Tibial nerve (tissue), 4 donors: ENCODE measurements at places on chromosomes 12 and 14. TPM values are rescaled to one million over a fixed set of nuclear protein-coding genes. Genes with fewer than 3 reads are reported as not detected.

DNA sequence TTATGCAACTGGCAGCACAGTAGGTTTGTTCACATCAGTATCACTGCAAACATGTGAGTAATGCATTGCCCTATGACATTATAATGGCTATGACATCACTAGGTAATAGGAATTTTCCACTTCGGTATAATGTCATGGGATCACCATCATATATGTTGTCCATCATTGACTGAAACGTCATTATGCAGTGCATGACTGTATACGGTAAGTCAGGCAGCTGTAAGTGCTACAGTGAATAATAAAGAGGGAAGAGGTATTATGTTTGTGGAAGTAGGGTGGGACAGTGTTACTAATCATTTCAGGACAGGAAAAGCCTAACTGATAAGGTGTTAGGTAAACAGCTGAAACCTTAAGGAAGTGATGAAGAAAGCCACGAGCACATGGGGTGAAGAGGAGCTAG lies 68.1 kb downstream of the ANO4 start:
- H3K27ac ChIP-seq = no peak overlapping the region
- no peak overlapping the region for H3K4me3 ChIP-seq
- no peaks in the 10 kb centered on the region for H3K27me3 ChIP-seq
- DNase-seq = no peak
- no peaks in the 10 kb centered on the region for H3K4me1 ChIP-seq
- H3K36me3 ChIP-seq = no peaks in the 10 kb centered on the region

GRCh38 chr12:29781705-29782266 lies 2.0 kb downstream of the TMTC1 start:
- no peaks in the 10 kb centered on the region for H3K4me1 ChIP-seq
- peak overlapping the region; percentile 84 for H3K27ac ChIP-seq
- no peaks in the 10 kb centered on the region for H3K36me3 ChIP-seq
- H3K4me3 ChIP-seq = peak overlapping the region; percentile 62

Gene JPH4
- 2.7 TPM for total RNA-seq

Gene RPL10L
- not detected for total RNA-seq

Gene BIN2
- total RNA-seq = 3.6 TPM

Gene RD3L
- not detected for total RNA-seq

- no peaks in the 10 kb centered on the region for H3K36me3 ChIP-seq
- H3K4me1 ChIP-seq = peaks cover 21% of the 10 kb centered on the region
- no peak overlapping the region for H3K27ac ChIP-seq
- H3K27me3 ChIP-seq = no peaks in the 10 kb centered on the region
- no peak for DNase-seq
Observed at GRCh38 chr14:68842298-68842697, 49.4 kb upstream of the ZFP36L1 start.

- DNase-seq = no peak
- no peaks in the 10 kb centered on the region for H3K36me3 ChIP-seq
- H3K4me3 ChIP-seq = no peak overlapping the region
- no peak overlapping the region for H3K27ac ChIP-seq
- no peaks in the 10 kb centered on the region for H3K27me3 ChIP-seq
- no peaks in the 10 kb centered on the region for H3K4me1 ChIP-seq
Observed at GRCh38 chr14:56098021-56098420, 20.2 kb upstream of the PELI2 start.

Gene LYZ
- total RNA-seq = 9.6 TPM

GRCh38 chr12:5430641-5431603 lies 986 bp upstream of the NTF3 start:
- H3K4me1 ChIP-seq = peaks cover 50% of the 10 kb centered on the region
- no peak for DNase-seq
- peak overlapping the region; percentile 9 for H3K4me3 ChIP-seq
- peaks cover 75% of the 10 kb centered on the region for H3K27me3 ChIP-seq

Gene YAF2
- total RNA-seq = 66.0 TPM

Gene C14orf180
- 31.2 TPM for total RNA-seq

Gene KRT82
- total RNA-seq = not detected

GRCh38 chr14:69688299-69688649 lies 76.9 kb downstream of the SUSD6 start:
- no peak overlapping the region for H3K4me3 ChIP-seq
- no peaks in the 10 kb centered on the region for H3K36me3 ChIP-seq
- H3K27ac ChIP-seq = peak overlapping the region; percentile 75

Gene LTBP2
- 79.8 TPM for total RNA-seq

DNA sequence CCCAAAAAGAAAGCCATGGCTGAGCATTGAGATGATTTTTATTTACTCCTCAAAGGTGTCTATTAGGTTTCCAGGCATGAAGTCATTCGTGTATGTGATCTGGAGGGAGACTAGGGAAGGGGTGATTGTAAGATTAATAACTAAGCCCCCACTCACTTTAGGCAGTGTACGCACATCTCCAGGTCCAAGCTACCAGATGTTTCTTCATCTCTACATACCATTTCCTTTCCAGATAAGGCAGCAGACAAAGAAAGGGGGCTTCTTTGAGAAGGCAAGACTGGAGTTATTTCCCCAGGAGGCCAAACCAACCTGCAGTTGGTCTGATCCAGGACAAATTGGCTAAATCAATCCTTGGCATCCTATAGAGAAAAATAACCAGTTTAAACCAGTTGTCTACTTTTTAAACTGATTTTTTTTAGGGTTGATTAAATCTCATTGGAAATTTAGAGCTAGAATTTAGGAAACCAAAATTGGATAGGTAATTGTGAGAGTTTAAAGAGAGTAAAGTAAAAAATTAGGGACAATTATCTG lies 3.9 kb downstream of the HOXC13 start:
- H3K36me3 ChIP-seq = no peaks in the 10 kb centered on the region
- H3K27ac ChIP-seq = no peak overlapping the region
- DNase-seq = no peak
- H3K27me3 ChIP-seq = peaks cover 100% of the 10 kb centered on the region

GRCh38 chr12:120116441-120116791 lies at the start of gene RAB35:
Gene RAB35 (minus strand): TSS chr12:120116753. CDS start chr12:120116650, 103 bp downstream.
- H3K27me3 ChIP-seq = no peaks in the 10 kb centered on the region
- H3K4me1 ChIP-seq = peaks cover 34% of the 10 kb centered on the region
- no peaks in the 10 kb centered on the region for H3K36me3 ChIP-seq
- DNase-seq = no peak
- peak within 1 kb of the TSS; percentile 71 for H3K4me3 ChIP-seq

Gene PDZRN4
- total RNA-seq = 197 TPM

Gene C12orf75
- 12.6 TPM for total RNA-seq

- no peaks in the 10 kb centered on the region for H3K27me3 ChIP-seq
- no peak for DNase-seq
- no peaks in the 10 kb centered on the region for H3K36me3 ChIP-seq
- peak overlapping the region; percentile 83 for H3K4me3 ChIP-seq
- no peaks in the 10 kb centered on the region for H3K4me1 ChIP-seq
- peak overlapping the region; percentile 89 for H3K27ac ChIP-seq
Observed at GRCh38 chr12:96194971-96195844, 1.0 kb downstream of the ELK3 start.

Gene CLEC2D
- total RNA-seq = 19.0 TPM

DNA sequence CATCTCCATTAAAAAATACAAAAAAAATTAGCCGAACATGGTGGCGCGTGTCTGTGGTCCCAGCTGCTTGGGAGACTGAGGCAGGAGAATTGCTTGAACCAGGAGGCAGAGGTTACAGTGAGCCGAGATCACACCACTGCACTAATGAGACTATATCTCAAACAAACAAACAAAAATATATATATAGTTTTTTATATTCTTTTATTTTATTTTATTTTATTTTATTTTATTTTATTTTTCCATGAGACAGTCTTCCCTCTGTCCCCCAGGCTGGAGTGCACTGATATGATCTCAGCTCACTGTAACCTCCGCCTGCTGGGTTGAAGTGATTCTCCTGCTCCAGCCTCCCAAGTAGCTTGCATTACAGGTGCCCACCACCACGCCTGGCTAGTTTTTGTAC lies 79.5 kb downstream of the IRF2BPL start:
- no peak for DNase-seq
- H3K27ac ChIP-seq = peak overlapping the region; percentile 79
- H3K4me1 ChIP-seq = peaks cover 6% of the 10 kb centered on the region
- H3K36me3 ChIP-seq = no peaks in the 10 kb centered on the region
- H3K4me3 ChIP-seq = no peak overlapping the region

- H3K36me3 ChIP-seq = peaks cover 16% of the 10 kb centered on the region
- H3K4me3 ChIP-seq = no peak overlapping the region
- H3K27me3 ChIP-seq = no peaks in the 10 kb centered on the region
- H3K27ac ChIP-seq = no peak overlapping the region
- no peak for DNase-seq
Observed at GRCh38 chr12:132071040-132071810, 72.9 kb downstream of the DDX51 start.

DNA sequence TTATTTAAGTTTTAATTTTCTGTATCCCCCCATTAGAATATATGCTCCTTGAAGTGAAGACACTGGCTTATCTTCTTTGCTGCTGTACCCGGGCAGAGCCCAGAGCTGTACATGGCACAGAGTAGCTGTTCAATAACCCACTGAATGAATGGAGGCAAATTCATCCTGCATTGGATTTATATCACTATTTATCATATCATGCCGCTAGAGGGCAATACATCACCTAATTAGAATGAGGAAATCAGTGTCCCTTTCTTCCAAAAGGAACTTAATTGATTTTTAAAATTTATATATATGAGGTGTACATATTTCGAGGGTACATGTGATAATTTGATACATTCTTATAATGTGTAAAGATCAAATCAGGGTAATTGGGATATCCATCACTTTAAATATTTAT lies 89.2 kb upstream of the TMEM260 start:
- H3K36me3 ChIP-seq = no peaks in the 10 kb centered on the region
- H3K27me3 ChIP-seq = no peaks in the 10 kb centered on the region
- H3K4me3 ChIP-seq = no peak overlapping the region
- no peaks in the 10 kb centered on the region for H3K4me1 ChIP-seq

Gene GPX2
- not detected for total RNA-seq

Gene KERA
- not detected for total RNA-seq

Gene HNF1A
- not detected for total RNA-seq

DNA sequence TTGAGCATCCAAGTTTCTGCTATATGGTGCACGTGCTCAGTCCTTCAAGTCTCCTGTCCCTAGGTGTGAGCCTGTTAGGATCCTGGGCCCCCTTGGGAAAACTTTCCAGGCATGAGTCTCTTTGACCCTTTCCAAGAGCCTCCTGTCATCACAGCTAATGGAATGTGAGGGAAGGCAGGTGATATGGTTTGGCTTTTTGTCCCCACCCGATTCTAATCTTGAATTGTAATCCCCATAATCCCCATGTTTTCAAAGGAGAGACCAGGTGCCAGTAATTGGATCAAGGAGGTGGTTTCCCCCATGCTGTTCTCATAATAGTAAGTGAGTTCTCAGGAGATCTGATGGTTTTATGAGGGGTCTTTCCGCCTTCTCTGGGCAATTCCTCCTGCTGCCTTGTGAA lies 265.5 kb downstream of the ATP23 start:
- no peak overlapping the region for H3K27ac ChIP-seq
- no peaks in the 10 kb centered on the region for H3K4me1 ChIP-seq
- no peaks in the 10 kb centered on the region for H3K27me3 ChIP-seq
- no peak overlapping the region for H3K4me3 ChIP-seq
- no peaks in the 10 kb centered on the region for H3K36me3 ChIP-seq
- no peak for DNase-seq

DNA sequence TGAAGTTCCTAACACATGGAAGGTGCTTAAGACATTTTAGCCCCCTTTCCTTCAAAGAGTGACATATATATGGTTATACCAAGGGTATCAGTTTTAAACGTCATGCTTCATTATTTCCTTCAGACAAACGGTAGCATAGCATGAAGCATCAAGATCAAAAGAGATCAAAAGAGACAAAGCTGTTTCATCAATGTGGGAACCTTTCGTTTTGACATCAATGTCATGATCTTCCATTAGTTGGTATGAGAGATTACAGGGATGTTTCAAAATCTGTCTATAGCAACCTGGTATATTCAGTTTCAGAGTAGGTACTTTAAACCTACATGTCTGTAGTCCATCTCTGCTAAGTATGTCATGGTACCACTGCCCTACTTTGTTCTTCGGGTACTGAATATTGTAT lies 28.3 kb downstream of the PUS7L start:
- no peak overlapping the region for H3K4me3 ChIP-seq

DNA sequence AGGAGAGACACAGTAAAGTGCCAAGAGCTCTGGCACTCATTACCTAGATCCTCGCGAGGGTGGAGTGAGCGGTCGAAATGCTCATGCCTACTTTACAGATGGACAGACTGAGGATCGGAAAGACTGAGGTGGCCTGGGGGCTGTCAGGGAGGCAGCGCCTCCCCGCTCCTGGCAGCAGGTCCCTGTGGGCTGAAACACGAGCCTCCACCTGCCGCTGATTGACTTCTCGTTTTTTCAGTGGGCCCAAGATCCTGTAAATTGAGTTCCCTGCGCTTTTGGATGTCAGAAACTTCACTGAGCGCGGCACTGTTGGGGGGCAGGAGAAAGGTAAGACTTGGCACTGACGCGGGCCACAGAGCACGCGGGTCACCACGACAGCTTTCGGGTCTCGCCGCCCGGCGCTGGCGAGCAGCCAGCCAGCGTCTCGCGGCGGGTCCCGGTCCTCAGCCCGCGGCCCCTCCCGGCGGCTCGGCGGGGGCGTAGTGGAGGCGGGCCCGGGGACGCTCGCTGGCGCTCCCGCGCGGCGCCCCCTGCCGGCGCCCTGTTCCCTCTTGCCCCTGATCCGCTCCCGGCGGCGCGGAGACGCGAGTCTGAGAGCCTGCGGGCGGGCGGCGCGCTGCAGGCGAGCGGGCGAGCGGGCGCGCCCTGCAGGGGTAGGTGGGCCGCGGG lies 552 bp upstream of the SCN8A start:
- no peak overlapping the region for H3K27ac ChIP-seq
- no peak for DNase-seq
- no peaks in the 10 kb centered on the region for H3K27me3 ChIP-seq
- peak overlapping the region; percentile 71 for H3K4me3 ChIP-seq
- H3K36me3 ChIP-seq = no peaks in the 10 kb centered on the region

GRCh38 chr14:29842228-29842627 lies 85.4 kb downstream of the PRKD1 start:
- H3K4me1 ChIP-seq = no peaks in the 10 kb centered on the region
- no peaks in the 10 kb centered on the region for H3K36me3 ChIP-seq
- H3K27ac ChIP-seq = no peak overlapping the region
- H3K27me3 ChIP-seq = no peaks in the 10 kb centered on the region

Gene LLPH
- total RNA-seq = 4.1 TPM

GRCh38 chr12:67070307-67070600 lies 198.9 kb upstream of the CAND1 start:
- H3K27me3 ChIP-seq = peaks cover 49% of the 10 kb centered on the region
- no peaks in the 10 kb centered on the region for H3K36me3 ChIP-seq
- no peak for DNase-seq
- peaks cover 8% of the 10 kb centered on the region for H3K4me1 ChIP-seq
- no peak overlapping the region for H3K4me3 ChIP-seq

Gene SPTB
- total RNA-seq = 4.5 TPM

Gene TAS2R9
- total RNA-seq = not detected
